ENCODE measurements at places on chromosomes 11 and 22.

- no peak for DNase-seq
Measured at GRCh38 chr11:58505849-58506248, 2.1 kb downstream of the OR5B21 start.

GRCh38 chr11:26333906-26334305 lies 2.0 kb downstream of the ANO3 start:
- no peak for DNase-seq

- DNase-seq, result no peak
Measured at GRCh38 chr22:17472932-17473331, 90.4 kb upstream of the SLC25A18 start.

DNA sequence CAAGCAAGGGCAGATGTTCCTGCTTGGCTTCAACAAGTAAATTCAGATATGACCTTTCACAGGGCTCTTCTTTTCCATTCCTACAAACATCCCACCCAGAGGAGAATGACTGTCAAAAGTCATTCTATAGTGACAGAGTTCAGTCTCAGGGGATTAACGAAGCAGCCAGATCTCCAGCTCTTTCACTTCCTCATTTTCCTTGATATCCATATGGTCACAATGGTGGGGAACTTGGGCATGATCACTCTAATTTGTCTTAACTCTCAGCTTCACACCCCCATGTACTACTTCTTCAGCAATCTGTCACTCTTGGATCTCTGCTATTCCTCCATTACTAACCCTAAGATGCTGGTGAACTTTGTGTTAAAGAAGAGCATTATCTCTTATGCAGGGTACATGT lies 15.0 kb upstream of the OR8B8 start:
- no peak for DNase-seq

- DNase-seq, result no peak
Measured at GRCh38 chr11:111937844-111938243, 701 bp downstream of the DIXDC1 start.

All from natural killer cell (primary cell).